Dorsolateral prefrontal cortex (tissue), 122 donors: ENCODE measurements at places on chromosomes 6 and 20.

GRCh38 chr20:35562541-35563110 is 20.7 kb downstream of the ERGIC3 start:
- no peak for DNase-seq

DNA sequence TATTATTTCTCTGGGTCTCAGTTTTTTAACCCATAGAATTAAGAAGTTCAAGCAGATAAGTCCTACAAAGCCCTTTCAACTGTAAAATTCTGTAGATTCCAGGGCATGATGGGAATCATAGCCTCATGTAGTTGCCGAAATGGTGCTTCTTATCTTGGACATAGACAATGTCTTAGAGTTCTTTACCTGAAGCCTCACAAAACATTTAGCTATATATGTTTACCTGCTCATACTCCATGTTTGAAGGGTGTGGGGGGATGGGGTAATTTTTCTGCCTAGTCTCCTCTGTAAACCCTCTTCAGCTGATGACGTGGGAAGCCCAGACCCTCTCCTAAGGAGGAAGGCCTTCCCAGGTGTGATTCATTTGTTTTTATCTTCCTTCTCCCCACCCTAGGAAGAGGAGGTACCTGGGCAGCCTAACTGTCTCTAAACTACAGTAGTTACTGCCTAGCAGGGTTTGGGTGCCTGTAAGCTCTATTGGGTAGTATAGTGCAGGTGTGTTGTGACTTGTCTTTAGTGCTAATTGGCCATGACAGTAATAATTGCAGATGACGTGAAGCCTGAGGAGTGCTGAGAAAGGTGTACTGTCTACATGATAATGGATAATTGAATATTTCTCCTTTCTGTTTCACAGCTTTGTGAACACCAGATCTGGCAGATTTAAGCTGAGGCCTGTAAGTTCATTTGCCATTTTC is 230.8 kb downstream of the TFAP2B start:
- DNase-seq: no peak

GRCh38 chr20:44402391-44403193 is 47.1 kb downstream of the HNF4A start:
- DNase-seq: no peak

GRCh38 chr6:21998582-21998981 is 298.3 kb downstream of the PRL start:
- DNase-seq: no peak

- no peak for DNase-seq
Measured at GRCh38 chr6:142700671-142701312, 244.2 kb downstream of the HIVEP2 start.

DNA sequence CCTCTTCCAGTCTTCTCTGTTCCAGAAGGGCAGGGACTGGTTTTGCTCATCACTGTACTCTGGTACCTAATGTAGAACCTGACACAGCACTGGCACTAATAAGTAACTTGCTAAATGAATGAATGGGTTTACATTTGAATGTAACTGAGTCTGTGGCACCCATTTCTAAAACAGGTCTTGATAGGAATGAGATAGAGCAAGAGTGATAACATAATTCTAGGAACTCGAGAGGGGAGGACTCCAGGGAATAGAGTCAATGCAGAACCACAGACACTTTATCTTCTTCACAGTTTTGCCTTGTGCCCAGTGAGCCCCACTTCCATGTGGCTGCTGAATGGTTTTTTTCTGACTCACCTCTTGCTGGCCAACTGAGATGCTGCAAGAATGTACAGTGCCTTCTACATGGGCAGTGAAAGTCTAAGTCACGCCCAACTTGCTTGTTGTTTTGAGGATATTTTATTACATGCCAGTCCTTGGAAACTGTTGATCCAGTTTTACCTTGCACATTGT is 61.1 kb downstream of the TBC1D7 start:
- DNase-seq: no peak

DNA sequence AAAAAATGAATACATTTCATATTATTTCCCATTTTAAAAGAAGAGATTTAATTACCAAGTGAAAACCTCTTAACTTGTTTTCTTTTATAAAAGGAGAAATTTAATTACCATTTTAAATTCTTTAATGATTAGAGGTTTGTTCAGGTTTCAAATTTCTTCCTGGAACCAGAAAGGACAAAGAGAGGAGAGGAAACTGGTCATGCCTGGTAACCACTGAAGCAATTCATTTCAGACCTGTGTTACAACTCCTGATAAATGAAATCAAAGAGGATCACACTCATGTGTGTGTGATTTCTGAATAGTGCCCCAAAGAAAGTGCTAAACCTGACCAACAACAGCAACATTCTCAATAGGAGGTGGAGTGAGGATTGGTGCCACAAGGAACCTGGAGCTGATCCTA is 12.6 kb upstream of the SLPI start:
- DNase-seq: no peak

GRCh38 chr6:28648035-28648877 is 122.6 kb downstream of the GPX5 start:
- DNase-seq: no peak
